ENCODE measurements at places on chromosomes 3 and 15.

- no peak for DNase-seq
Measured at GRCh38 chr15:63677778-63678177, 80.6 kb downstream of the FBXL22 start.

GRCh38 chr15:78120523-78120922, 10.7 kb downstream of the CIB2 start:
- no peak for DNase-seq

DNA sequence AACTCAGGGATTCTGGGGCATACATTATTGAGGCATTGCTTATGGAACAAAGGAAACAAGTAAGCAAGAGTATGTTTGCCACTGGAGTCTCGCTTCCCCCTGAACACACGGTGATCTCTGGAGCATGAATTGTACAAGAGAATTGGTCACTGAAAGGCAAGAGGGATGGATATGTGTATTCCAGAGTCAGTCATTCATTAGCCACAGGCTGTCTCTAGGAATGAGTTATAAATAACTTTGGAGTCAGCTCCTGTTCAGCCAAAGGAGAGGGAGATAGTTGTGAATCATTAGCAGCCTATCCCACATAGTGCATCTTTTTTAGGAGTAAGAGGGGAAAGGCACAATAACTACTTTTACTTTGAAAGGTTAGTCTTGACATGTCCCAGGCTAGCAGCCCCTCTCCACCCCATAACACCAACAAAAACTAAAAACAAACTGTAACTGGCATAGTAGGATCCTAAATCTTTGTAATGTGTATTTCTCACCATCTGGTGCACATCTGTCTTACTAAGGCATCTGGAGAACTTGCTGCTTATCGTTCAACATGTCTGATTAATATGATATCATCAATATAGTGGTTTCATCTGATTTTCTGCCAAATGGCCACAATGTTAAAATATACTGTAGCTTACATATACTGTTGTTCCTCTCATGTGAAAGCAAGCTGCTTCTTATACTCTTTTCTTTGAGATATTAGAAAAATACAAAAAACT, 462.2 kb downstream of the GRM7 start:
- no peak for DNase-seq

DNA sequence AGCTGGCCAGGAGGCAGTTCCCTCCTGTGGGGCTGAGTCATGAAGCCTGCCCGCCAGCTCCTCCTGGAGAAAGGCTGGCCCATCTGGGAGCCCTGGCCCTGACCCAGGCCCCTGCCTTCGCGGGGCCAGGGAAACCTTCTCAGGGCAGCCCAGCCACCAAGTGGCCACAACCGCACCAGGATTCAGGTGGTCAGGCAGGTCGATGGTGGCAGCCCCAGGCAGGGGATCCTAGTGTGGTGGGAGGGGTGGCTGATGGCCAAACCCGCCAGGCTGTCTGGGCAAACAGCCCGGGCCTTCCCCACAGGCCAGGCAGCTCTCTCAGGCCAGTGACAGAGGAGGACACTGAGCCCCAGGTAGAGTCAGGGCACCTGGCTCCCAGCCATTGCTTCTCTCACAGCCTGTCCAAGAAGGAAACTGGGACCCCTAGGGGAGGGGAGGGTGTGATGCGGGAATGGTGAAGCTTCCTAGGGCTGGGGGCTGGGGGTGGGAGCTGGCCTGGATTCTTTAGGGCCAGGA, 1.2 kb downstream of the TWF2 start:
- no peak for DNase-seq

DNA sequence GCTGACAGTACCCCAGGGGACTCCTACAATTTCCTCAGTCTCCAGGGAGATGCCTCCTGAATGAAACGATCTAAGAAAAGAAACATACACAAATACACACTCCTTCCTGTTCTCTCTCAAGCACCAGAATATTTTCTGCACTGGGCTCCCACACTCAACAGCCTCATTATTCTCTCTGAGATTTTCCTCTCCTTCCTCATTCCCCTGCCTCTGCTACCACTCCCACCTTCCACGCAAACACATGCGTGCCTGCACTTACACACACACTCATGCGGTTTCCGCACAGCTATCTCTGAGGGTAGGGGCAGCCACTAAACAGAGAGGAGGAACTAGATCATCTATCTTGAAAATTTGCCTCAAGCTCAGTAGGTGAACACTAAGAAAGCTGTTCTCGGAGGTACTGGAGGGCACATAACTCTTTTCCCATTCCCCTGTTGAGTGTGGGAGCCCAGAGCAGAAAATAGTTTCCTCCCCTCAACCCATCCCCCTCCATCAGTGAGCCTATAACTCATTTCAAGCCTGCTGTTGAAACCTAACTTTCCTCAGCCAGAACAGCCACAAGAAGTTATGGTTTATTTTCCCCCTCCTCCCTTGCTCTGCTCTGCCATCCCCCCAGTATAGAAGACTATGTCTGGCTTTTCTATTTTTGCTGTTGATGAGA, 30.5 kb upstream of the TIPARP start:
- DNase-seq: no peak

GRCh38 chr15:87949151-87949574, 307.4 kb downstream of the NTRK3 start:
- DNase-seq: no peak
